ENCODE measurements at places on chromosomes 4 and X.
A peak's percentile ranks its signal among the peaks of the same experiment; 100 is the strongest.

DNA sequence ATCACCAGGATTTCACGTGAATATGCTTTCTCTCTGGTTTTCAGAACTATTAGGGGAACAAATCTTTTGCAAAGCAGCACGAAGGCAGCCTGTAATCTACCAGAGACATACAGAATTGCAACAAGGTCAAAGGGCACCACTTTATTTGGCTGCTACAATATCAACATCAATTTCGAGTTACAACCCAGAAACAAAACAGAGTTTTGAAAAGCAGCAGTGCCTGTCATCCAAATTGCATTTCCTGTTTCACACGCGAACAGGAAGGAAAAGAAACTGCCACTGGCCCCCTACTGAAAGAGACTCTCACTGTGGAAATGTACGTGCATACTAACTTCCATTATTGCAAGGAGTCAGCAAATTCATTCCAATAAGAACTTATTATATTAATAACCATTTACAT lies 17.1 kb upstream of the C1QTNF7 start:
- peak; percentile 31 for DNase-seq

DNA sequence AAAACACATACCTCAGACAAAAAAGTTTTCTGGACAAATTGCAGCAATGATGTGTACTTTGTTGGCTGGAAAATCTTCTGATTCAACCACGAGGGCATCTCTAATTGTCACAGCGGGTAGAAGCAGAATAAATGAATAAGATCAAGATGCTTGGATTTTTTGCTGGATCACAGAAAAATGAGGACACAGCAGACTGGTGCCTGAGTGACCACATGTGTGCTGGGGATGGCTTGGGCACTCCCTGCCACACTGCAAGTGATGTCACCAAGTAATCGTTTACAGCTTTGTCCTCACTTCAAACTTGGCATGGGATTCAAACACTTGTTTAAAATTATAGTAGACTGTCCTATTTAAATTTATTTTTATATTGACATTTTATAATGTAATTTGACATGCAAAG lies 557.0 kb downstream of the SPRY1 start:
- DNase-seq: no peak

DNA sequence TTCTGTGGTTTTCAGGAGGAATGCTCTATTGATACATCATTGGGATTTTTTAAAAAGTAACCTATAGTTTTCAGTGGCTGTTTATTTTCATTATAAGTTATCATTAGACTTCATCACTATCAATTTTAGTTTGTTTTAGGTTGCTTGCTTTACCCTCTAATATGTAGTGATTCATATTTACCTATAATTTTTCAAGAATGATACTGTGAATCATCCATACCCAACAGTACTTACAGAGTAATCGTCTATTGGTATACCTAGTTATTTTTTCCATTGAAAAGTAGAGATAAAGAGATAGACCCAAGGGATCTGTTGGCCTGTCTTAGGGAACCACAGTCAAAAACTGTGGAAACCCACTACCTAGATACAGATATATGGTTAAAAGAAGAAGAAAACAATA lies 83.3 kb downstream of the KLHL34 start:
- DNase-seq: no peak

DNA sequence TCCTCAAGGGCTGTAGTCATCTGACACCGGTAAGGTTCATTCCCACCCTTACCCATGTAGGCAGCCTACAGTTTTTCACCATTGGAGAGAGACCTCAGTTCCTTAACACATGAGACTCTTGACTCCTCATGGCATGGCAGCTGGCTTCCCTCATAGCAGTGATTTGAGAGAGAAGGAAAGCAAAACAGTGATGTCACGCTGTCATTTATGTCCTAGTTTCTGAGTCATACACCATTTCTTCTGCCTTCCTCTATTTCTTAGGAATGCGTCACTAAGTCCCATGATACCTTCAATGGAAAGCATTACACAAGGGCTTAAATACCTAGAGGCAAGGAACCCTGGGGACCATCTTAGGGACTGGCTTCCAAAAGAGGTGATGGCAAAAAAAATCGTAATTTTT lies 226.1 kb downstream of the SPCS3 start:
- no peak for DNase-seq

GRCh38 chrX:115058276-115058675 lies 40.9 kb upstream of the IL13RA2 start:
- DNase-seq: no peak

GRCh38 chrX:17584248-17584681 lies 153.0 kb upstream of the SCML1 start:
- DNase-seq: no peak

DNA sequence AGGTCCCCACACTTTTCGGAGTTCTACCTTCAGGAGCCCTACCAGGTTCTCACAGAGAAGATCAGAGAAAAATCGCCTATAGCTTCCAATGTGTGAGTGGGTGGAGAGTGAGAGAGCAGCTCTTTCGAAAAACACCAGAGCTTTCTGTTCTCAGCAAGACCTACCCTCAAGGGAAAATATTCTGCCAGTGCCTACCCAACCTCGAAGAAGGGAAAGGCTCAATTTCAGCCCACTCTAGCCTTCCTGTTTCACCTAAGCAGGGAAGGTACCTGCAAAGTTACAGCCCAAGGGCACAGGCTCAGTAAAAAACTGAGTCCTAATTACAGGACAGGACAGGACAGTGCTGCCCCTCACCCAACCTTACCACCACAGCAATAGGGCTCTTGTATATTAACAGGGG lies 104.0 kb upstream of the WDR17 start:
- no peak for DNase-seq

DNA sequence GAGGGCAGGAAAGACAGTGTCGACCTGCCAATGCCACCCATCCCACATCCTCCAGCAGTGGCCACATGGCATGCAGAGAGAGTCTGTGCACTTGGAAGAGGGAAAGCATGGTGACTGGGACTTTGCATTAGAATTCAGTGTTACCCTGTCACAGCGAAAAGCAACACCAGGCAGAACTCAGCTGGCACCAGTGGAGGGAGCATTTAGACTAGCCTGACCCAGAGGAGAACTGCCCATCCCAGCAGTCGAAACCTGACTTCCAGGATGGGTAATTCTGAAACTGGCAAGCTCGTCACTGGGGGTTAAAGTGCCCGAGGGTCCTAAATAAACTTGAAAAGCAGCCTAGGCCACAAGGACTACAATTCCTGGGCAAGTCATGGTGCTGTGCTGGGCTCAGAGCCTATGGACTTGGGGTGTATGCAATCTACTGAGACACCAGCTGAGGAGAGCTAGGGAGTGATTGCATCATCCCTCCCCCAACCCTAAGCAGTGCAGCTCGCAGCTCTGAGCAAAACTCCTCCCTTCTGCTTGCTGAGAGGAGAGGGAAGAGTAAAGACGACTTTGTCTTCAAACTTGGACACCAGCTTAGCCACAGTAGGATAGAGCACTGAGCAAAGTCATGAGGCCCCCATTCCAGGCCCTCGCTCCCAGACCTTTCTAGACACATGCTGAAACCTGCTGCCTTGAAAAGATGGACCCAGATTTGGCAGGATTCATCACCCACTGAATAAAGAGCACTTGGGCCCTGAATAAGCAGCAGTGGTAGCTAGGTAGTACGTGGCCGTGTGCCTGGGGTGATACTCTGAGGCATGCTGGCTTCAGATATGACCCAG lies 68.8 kb downstream of the DDX60L start:
- no peak for DNase-seq

GRCh38 chr4:95050980-95051701 lies 293.4 kb downstream of the BMPR1B start:
- no peak for DNase-seq

DNA sequence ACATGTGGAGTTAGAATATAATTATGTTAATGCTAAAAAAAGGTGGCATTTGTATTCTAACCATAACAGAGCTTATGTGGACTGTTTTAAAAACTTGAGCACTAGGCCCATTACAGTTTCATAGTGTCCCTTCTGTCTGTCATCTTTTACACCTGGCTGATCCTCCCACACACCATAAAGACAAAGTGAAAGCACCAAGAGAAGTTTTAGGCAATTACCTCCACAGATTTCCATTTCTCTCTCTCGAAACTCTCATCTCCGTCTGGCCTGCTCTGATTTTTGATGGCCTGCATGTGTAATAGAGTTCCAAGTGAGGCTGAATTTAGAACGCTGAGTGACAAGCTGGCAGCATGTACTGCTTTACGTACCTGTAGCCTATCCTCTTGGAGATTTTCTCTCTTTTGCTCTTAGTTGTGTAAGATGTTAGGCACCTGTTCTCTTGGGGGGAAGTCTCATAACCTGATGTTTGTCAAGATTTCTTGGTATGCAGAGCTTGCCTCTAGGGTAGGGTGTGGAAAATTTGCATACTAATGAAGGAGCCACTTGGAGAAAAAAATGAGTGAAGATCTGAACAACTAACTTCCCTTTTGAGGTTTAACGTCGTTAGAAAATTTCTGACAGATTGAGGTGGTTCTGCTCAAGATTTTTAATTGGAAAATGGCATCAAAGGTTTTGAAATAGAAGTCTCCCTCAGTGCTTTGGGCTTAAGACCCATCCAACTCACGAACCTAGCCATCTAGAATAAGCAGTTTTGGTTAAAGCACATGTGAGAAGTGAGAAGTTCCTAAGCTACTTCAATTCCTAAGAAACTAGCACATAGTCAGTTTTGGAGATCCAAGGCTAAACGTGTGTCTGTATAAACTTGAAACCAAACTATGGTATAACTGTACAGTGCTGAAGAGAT lies 57.6 kb upstream of the RAP1GDS1 start:
- no peak for DNase-seq

- DNase-seq: no peak
These were observed 209.3 kb downstream of the UGT8 start for GRCh38 chr4:114807759-114808404.

GRCh38 chr4:84167564-84167963 lies 331.5 kb downstream of the NKX6-1 start:
- DNase-seq: no peak

DNA sequence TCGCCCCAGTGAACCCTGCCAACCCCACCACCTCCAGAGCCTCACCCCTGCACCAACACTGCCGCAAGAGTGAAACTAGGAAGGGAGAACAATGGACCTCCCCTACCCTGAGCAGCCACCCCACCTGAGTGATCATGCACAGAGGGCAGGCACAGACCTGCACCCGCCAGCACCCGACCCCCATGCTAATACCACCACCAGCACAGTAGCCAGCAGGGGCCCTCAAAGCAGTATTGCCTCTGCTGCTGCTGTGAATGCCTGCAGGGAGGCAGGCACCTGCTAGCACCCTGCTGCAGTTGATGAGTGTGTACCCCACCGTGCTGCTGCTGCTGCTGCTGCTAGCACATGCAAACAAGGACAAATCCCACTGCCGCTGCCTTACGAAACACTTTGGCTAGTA lies 100.1 kb downstream of the RAB28 start:
- DNase-seq: no peak

GRCh38 chrX:72123471-72124185 lies 8.1 kb downstream of the RTL5 start:
- DNase-seq: peak; percentile 20

- DNase-seq: no peak
These were observed 38.2 kb downstream of the MAGED1 start for GRCh38 chrX:51931566-51932150.

GRCh38 chrX:40062525-40063155 lies 35.1 kb downstream of the BCOR start:
- no peak for DNase-seq

- no peak for DNase-seq
These were observed 1.5 kb upstream of the CTBP1 start for GRCh38 chr4:1250527-1250812.

DNA sequence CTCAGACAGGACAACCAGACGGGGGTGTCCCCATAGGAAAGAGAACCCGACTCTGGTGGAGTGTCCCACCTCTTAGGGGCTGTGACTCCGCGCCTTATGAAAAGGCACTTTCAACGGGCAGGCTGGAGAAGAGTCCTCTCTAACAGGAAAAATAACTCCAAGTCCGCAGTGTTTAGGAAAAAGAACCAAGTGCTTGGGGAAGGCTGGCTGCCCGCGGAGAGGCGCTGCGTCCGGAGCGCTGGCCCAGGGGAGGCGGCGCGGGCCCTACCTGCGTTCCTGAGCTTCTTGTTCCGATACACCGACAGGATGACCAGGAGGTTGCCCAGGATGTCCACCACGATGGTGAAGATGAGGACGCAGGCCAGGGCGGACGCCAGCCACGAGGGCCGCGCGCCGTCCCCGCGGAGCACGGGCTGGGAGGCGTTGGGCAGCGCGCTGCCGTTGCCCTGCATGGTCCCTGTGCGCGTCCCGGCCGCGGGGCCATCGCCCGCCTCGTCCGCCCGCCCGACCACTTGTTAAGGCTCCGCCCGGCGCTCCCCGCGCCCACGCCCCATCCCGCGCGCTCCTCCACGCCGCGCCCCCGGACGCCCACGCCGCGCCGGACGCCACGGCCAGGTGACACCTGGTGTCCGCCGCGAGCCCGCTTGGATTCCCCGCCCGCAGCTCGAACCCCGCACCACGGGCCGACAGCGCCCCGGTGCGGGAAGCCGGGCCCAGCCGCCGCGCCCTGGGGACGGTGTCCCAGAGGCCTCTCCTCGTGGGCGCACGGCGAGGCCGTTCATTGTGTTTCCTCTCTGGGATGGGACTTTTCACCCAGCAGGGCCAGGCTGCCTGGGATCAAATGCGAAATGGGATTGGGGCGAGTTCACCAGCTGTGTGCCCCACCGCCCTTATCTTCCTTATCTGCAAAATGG lies at the start of gene MTNR1A:
Gene MTNR1A (minus strand): TSS at position 654 of the 914 bp plus-strand sequence. CDS start 202 bp downstream, at position 452.
- no peak for DNase-seq

- no peak for DNase-seq
These were observed 180.3 kb upstream of the MXRA5 start for GRCh38 chrX:3526731-3527130.

DNA sequence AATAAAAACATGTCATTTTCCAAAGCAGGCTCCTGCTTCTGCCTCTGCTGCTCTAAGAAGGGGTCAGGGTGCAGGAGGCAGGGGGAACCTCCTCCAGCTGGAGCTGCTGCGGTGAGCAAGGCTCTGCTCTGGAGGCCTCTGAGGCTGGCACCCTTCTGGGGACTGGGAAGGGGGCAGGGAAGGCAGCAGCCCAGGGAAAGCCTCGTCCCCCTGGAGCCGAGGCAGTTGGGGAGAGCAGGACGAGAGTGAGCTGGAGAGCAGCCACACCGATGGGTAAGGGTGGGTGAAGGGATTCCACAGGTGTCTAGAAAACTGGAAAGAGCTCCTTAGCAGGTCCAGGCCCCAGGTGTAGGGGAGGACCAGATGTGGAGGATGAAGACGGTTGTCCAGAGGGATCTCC lies 2.0 kb upstream of the CTAG2 start:
- no peak for DNase-seq

DNA sequence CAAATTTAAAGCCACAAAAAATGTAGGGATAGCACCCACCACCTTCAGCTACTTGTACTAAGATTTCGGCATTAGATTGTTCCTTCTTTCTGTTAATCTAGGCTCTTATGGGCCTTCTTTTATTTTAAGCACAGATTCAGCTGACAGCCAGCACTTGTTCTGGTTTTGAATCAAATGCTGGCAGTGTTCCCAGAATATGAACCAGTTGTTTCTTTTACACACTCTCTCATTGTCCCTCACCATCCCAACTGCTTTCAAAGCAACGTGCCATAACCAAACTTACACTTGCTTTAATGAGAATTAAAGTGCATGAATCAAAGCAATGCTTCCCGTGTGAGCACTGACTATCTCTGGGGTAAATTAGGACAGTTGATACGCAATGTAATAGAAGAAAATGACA lies 744.5 kb upstream of the FAM241A start:
- DNase-seq: no peak

GRCh38 chr4:145530189-145530588 lies 48.5 kb downstream of the SMAD1 start:
- no peak for DNase-seq
